ENCODE measurements at places on chromosomes 7 and 10. TPM values are rescaled to one million over a fixed set of nuclear protein-coding genes. Genes with fewer than 3 reads are reported as not detected.

The DOCK4 gene
- 26.6 TPM for total RNA-seq

The HOXA4 gene
- not detected for total RNA-seq

The ASB10 gene
- total RNA-seq: not detected

The MAP3K8 gene
- 22.6 TPM for total RNA-seq

The H2BK1 gene
- total RNA-seq: not detected

The HTR5A gene
- not detected for total RNA-seq

Measured in regular cardiac myocyte (primary cell).